ENCODE measurements at places on chromosomes 6 and 20.
A peak's percentile ranks its signal among the peaks of the same experiment; 100 is the strongest.

DNA sequence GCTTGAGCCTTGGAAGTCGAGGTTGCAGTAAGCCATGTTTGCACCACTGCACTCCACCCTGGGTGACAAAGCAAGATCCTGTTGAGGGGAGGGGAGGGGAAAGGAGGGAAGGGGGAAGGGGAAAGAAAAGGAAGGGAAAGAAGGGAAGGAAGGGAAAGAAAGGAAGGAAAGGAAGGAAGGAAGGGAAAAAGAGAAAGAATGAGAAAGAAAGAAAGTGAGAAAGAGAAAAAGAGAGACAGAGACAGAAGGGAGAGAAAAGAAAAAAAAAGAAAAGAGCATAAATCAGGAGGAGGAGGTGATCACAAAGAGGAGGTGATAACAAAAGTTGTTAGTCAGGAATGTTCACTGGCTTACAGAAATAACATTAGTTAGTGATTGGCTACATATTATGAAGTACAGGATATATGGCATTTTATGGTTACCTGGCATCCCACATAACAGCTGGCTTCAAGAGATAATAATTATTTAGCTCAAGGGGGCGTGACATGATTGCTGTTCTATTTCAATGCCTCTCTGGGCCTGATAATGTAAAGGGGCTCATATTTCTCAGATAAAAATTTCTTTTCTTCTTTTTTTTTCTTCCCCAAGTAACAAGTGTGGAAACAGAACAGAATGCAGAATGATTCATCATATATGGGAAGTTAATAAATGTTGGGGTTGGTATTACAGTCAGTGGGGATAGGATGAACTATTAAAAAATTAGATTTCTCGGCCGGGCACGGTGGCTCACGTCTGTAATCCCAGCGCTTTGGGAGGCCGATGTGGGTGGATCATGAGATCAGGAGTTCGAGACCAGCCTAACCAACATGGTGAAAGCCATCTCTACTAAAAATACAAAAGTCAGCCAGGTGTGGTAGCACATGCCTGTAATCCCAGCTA is 27.1 kb downstream of the SAMHD1 start:
- DNase-seq = no peak

DNA sequence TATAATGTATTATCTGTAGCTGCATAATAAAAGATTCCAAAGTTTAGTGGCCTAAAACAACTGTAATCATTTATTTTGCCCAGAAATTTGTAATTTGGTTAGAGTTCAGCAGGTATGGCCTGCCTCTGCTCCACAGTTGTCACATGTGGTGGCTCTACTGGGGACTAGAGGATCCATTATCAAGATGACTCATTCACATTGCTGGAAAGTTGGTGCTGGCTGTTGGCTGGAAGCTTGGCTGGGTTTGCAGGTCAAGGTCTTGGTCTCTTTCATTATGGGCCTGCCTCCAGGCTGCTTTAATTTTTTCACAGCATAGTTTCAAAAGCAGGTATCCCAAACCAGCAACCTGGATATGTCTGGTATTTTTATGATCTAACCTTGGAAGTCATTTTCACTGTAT is 17.6 kb downstream of the TRDN start:
- no peak for DNase-seq

DNA sequence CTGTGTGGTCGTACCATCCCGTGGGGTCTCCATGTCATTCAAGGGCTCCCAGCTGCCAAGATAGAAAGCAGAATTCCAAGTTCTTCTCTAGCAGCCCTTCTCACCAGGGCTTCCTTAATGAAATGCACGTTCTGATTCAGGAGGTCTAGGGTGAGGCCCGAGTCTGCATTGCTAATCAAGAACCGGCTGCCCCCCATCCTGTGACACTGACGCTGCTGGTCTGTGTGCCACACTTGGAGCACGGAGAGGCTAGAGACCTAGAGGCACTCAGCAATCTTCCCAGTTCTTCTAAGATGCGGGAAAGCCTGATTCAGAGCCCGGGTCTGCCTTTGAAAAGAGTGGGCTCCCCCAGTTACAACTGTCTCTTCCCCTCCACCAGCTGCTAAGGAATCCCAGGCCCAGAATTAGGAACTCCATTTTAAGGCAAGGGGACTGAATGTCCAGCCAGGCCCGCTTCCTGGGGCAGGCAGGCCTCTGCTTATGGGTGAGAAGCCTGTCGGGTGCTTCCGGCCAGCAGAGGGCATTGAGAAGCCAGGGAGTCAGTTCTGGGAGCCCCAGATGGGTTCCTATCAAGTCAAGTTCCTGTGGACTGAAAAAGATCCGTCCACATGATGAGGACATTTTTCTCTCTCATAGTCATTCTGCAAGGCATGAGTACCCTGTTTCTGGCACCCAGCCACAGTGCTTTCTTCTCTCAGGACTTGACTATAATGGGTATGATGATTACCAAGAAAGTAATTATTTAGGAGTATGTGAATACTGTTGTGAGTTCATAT is 69.8 kb upstream of the RIN2 start:
- peak; percentile 68 for DNase-seq

- DNase-seq = no peak
These were observed 33.4 kb upstream of the INSM1 start for GRCh38 chr20:20334489-20334888.

GRCh38 chr6:35596448-35597442 is 84.0 kb upstream of the TULP1 start:
- no peak for DNase-seq

DNA sequence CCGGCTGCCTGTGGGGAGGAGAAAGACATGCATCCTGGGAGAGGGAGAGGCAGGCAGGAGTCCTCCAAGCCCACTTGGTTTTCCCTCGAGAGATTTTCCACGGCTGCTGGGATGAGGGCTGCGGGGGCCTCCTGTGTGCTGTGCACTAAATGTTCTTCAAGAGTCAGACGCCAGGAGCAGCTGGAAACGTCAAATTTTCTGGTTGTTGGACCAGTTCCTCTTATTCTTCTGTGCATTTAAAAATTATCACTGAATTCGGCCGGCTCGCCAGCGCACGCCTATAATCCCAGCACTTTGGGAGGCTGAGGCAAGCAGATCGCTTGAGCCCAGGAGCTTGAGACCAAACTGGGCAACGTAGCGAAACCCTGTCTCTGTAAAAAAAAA is 32.8 kb upstream of the NTSR1 start:
- no peak for DNase-seq

DNA sequence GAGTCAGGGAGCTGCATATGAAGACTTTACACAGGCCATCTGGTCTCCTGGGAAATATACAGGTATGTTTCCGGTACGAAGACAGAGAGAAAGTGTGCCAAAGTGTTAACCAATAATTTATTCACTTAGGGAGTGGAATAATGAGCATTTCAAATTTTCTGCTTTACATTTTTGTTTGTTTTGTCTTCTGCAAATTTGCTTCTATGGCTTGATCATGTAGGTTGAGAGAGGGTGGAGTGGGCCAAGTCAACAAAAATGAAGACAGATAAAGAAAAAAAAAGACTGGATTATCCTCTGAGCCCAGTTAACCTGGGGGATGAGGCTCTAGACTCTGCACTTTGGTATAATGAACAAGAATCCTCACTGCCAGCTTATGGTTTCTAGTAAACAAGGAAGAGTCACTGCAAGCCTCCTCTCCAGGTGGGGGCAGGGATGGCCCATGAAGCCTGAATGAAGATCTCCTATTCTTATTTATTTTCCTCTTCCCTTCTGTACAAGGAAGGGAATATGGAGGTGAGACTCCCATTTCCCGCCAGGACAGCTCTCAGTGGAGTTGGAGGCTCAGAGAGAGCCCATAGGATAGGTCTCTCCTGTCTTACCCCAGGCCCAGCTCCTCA is 37.7 kb downstream of the KCNK17 start:
- DNase-seq = no peak

Data from putamen (tissue), 1 donor.